Stimulated activated CD4-positive, alpha-beta T cell treated with anti-CD3 and anti-CD28 coated beads, TNF-alpha, amount 100 ng/mL, for 4 hours (primary cell): ENCODE measurements at places on chromosomes 2 and 18.
A peak's percentile ranks its signal among the peaks of the same experiment; 100 is the strongest.

GRCh38 chr2:36698993-36699392, 2.5 kb downstream of the VIT start:
- DNase-seq: no peak

DNA sequence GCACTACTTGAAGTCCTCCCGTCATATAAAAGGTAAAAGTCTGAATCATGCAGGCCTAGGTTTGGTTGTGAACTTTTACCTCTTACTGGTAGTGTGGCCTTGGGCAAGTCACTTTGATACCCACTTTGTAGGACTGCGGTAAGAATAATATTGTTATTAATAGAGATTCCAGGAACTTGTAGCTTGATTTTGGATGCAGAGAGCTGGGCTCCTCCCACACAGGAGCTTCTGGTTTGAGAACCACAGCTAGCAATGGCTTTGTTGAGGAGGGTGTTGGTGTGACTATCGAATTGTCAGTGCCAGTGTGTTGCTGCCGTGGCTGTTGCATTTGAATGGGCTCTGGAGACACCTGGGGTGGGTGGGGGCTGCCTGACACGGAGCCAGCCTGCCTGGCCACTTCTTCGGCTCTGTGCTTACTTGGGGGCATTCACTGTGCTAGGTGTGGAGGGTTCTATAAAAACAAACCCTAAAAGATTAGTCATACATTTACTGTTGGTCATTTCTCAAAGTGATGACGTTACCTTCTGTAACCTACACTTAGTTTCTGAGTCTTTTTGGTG, 38.5 kb downstream of the ASAP2 start:
- DNase-seq: no peak

GRCh38 chr18:43735570-43735969, 458.3 kb upstream of the SYT4 start:
- DNase-seq: no peak

DNA sequence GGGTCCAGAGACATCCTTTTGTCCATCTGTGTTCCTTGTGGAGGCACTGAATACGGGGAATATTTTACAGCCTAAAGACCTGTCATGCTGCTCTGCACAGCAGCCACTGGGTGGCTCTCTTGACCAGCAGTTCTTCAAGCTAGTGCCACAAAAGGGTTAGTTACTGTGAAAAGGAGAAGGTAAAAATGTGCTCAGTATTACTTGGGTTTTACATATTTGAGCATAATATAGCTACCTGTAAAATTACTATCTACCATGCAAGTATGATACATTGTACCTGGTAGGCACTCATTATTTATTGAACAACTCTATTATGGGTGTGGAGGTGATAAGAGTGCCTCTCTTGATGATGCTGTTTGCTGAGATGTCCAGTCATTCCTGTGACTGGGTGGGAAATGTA, 23.6 kb downstream of the FZD5 start:
- no peak for DNase-seq

GRCh38 chr2:185628985-185629384, 109.6 kb upstream of the FSIP2 start:
- DNase-seq: no peak

GRCh38 chr2:218959141-218959731, at the start of gene CDK5R2:
TSS of gene CDK5R2 (plus strand) at chr2:218959666. CDS start at chr2:218959821, 155 bp downstream.
- peak; percentile 33 for DNase-seq

DNA sequence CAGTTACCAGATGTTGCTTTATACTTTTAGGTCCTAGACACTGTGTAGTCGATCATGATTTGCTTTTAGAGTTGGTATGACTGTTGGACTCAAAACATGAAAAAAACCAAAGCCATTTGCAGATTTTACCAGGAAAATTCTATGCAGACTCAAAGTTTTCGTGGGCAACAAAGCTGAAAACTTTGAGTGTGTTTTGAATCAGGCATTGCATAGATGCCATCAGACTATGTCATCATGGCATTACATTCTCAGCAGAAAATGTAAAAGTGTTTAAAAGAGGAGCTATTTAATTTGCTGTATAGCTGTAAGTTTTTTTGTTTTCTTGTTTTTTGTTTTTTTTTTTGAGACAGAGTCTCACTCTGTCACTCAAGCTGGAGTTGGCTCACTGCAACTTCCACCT, 43.5 kb upstream of the ELAC1 start:
- DNase-seq: no peak

DNA sequence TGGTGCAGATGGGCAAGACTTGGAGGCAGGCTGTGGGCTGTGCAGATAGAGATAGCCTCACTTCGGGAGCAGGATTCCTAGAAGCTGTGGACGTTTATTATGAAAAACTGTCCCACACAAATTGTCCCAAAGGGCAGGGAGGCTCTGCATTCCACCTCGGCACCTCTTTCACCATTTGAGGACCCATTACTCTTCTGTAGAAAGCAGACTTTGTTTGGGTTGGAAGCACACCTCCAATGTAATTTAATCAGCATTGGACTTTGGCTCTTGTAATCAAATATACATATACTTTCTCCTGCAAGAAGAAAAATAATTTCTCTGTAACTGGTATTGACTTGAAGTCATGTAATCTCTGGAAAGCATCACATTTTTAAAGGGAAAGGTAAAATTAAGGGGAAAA, 8.5 kb downstream of the ONECUT2 start:
- no peak for DNase-seq

- no peak for DNase-seq
These were observed 268.0 kb downstream of the NR4A2 start for GRCh38 chr2:156064540-156064939.

DNA sequence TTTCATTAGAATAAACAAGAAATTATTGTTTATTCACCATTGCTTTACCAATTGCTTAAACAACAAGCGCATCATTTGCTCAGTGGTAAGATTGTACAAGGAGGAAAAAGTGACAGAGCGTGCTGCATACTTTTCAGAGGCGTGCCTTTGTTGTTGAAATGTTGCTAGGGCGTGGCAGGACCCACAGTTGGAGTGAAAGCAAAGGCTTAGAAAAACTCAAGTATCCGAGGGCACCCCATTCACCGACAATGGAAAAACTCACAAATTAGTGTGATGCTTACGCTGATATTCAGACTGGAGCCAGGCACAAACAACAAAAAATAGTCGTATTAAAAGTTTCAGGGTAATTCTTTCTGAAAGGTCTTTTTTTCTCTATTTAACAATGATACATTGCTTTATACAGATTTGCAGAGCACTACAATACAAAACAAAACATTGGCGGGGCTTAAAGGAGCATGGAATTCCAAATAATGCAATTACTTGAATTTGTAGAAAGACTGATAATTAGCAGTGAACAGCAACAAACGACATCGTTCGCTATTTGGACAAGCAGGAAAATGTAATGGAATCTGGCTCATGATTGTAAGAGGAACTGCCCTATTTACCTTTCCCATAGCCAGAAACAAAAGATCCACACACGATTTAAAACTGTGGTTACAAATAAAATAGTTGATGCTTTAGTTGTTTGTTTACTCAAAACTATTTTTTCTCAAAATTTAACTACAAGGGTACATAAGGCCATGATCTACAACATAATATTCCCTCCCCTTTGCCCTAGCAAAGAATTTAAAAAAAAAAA, 37.8 kb upstream of the RTTN start:
- DNase-seq: no peak

GRCh38 chr2:106274668-106275067, 80.6 kb upstream of the UXS1 start:
- no peak for DNase-seq

DNA sequence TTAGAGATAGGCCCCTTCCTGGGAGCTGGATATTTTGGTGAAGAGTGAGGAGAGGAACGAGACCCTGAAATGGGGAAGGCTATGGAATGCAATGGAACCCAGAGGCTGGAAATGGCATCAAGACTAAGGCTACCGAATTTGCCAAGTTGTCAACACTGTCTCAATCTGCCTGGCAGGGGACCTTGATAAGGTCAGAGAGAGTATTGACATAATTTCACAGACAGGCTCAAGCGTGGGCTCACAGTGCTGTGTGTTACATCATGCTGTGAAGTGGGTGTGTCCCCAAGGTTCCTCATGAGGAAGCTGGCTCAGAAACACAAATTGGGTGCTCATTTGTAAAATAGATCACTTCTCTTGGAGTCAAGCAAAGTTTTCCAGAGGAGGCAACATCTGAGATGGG, 51.8 kb upstream of the CYRIA start:
- no peak for DNase-seq

DNA sequence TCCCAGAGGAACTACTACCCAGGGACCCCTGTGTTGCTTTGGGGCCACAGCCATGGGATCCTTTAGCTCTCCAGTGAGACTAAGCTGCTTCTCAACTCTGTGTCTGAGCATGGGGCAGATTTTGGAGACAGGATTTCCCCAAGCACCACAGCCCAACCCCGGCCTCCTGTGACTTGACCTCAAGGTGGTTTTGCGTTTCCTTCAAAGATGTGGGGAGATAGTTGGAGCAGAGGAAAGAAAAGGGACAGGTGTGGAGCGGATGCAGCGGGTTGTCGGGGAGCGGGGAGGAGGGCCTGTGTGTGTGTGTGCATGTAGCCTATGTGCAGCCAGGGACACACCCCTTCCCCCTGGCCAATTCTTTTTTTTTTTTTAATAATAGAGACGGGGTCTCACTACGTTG, 10.2 kb downstream of the ARID5A start:
- no peak for DNase-seq

DNA sequence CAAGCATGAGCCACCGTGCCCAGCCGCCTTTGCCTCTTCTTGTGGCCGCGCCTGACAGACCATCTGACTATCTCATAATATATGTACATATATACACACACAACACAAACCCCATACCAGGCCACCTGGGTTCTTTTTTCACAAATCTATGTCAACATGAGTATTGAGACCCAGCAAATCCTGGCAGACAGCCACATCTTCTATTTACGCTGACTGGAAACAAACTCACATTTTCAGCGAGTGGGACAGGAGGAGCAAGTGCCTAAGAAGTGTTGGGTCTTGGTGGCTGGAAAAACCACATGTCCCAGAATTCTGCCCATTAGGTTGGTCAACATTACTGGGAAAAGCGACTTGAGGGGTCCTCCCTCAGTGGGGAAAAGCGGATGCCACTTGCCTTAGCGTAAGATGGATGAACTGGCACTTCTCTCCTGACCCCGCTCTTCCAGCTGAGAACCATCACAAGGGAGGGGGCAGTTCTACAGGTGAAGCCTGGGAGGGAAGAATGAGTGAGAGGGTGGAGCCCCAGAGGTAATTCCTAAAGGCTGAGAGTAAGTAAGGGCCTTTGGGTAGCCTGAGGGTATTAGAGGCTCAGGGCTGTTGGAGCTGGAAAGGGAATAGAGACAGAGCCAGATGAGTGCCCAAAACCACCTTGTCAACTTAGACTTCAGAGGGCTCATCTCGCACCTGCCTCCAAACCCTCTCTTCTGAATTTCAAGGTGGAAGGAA, 1.9 kb downstream of the SCYGR3 start:
- no peak for DNase-seq

DNA sequence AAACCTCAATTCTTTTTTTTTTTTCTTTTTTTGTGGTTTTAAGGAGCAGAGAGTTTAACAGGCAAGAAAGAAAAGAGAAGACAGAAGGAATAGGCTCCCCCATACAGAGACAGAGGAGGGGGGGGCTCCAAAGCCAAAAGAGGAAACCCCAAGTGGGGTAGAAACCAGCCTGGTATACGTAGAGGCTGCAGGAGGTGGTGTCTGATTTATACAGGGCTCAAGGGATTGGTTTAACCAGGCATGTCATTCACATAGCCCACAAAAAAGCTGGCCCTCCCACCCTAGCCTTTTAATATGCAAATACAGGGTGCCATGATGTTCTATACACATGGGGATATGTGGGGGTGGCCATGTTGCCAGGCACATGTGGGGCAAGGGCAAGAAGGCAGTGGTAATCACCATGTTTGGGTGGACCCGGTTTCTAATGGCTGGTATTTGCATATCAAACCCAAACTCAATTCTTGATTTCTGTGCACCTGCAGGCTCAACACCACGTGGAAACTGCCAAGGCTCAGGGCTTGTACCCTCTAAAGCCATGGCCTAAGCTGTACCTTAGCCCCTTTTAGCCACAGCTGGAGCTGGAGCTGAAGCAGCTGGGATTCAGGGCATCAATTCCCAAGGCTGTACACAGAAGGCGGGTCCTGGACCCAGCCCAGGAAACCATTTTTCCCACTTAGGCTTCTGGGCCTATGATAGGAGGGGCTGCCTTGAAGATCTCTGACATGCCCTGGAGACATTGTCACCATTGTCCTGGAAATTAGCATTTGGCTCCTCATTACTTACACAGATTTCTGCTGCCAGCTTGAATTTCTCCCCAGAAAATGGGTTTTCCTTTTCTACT, 170.3 kb downstream of the MAIP1 start:
- DNase-seq: no peak

DNA sequence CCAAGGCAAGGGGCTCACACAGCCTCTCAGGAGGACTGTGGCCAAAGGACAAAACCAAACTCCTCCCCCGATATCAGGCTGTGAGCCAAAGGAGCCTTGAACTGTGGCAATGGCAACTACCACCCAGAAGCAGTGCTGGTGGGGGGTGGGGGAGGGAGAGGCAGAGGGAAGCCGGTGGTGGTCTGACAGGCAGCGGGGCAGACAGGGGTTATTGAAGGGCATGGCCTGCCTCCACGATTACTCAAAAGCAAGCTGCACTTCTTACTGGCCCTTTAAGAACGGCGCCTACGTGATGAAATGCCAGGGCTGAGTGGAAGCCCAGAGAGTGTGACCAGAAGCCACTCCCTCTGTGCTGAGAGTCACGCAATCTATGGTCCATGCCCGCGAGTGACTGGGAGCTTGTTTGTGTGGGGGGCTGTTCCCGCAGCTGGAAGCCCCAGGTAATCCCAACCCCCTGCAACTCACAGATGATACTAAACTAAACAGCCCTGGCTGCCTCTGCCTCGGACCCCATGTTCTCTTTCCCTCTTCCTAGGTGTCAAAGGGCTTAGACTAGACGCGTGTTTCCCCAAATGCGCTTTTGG, 128.2 kb upstream of the CXCR4 start:
- no peak for DNase-seq

- DNase-seq: peak; percentile 8
These were observed 203.0 kb downstream of the SOCS6 start for GRCh38 chr18:70491734-70492348.

- DNase-seq: no peak
These were observed 92.5 kb downstream of the EPB41L5 start for GRCh38 chr2:120105360-120105759.

GRCh38 chr2:38728694-38729093, 22.5 kb downstream of the SRSF7 start:
- DNase-seq: no peak

DNA sequence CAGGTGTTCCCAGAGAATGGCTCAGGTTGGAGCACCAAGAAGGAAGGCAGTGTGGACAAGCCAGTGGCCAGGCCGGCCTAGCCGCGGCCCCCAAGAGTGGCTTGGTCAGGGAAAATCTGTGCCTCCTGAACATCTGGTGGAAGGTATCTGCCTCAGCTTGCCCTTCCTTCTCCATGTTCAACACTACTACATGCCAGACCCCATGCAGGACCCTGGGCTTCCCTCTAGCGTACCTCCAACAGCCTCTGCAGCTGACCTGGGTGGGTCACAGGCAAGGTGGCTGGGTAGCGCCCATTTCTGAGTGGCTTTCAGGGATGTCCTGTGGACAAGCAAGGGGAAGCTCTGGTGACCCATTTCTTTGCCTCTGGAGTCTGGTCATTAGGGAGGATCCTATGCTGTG, 7.7 kb downstream of the WNT10A start:
- DNase-seq: no peak

- DNase-seq: no peak
These were observed 178.7 kb downstream of the ANTXR1 start for GRCh38 chr2:69191634-69192033.
